ENCODE measurements at places on chromosomes 1 and 21.

DNA sequence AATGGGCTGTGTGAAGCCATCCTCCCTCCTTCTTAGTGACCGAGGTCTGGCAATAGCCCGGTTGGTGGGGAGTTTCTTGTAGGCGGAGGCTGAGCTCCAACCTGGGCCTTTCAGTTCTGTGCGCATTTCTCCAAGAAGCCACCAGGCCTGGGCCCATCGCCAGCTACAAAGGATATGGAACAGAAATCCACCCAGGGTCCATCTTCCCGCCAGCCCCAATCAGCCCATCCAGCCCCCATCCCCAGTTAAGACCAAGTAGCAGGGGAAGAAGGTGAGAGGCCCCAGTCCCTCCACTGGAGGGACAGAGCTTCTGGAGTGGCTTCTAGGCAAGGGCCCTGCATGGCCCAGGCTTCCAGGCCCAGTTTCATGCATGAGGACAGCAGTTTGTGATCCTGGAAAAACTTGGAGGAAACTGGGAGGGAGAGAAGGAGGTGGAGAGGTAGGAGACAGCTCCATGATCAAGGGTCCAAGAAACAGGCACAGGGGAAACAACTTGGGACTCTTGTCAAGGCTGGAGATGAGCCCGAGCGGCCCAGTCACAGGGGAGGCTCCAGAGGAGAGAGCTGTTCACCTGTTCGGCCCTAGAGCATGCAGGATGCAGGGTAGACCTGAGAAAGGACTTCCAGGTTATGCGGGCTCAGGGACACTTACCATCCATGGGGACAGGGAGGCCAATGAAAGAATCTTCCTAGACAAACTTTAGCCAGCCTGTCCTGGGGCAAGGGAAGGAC lies 261.2 kb downstream of the PTPRU start:
- no peak for DNase-seq

DNA sequence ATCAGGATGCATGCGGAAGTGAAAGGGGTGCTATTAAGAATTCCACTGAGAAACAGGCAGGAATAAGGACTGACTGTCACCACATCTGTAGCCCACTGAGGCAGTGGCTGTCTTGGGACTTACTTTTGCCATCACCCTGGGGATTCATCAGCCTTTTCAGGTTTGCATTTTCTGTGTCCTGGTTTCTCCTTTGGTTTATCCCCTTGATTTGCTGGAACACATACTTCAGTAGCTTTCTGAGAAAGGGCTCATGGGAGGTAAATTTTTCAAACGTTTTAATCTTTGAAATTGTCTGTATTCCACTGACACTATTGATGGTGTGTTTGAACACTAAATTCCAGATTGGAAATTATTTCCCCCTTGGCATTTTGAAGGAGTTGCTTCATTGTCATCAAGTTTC lies 80.2 kb upstream of the ACTRT2 start:
- no peak for DNase-seq

- no peak for DNase-seq
These were observed 10.3 kb downstream of the TTC34 start for GRCh38 chr1:2791027-2791760.

GRCh38 chr1:208787219-208787618 lies 543.0 kb upstream of the PLXNA2 start:
- DNase-seq = no peak

GRCh38 chr1:10471411-10472219 lies 714 bp downstream of the DFFA start:
- DNase-seq = no peak

- no peak for DNase-seq
These were observed 6.2 kb downstream of the TGFBR3 start for GRCh38 chr1:91879733-91880132.

GRCh38 chr1:7421471-7422075 lies 349.5 kb upstream of the VAMP3 start:
- DNase-seq = no peak

DNA sequence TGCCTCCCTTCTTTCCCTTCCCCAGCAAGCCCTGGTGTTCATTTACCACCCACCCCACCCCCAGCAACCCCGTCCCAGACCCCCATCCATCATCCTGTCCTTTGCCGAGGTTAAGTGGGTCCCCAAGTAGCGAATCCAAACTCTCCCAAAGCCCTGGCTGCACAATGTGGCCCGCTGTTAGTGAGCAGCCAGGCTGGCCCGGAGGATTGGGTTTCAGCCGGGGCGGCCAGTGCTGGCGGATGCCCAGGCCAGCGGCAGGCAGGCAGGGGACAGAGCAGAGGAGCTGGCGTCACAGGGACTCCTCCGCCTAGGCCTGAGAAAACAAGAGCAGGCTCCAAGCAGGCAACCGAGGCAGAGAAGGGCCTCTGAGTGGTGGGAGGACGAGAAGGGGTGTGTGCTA lies 61.4 kb downstream of the EPHB2 start:
- DNase-seq = peak; percentile 54

DNA sequence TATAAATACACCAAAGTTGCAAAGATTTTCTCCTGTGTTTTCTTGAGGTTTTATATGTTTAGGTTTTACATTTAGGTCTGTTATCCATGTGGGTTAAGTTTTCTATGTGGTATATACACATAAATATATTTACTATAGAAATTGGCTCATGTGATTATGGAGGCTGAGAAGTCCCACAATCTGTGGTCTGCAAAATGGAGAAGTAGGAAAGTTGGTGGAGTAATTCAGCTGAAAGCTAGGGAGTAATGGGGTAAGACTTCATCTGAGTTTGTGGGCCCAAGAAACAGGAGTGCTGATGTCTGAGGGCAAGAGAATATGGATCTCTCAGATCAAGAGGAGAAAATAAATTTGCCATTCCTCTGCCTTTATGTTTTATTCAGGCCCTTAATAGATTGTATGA lies 146.0 kb downstream of the GPATCH2 start:
- DNase-seq = no peak

GRCh38 chr1:35675773-35676172 lies 34.4 kb upstream of the PSMB2 start:
- DNase-seq = no peak

DNA sequence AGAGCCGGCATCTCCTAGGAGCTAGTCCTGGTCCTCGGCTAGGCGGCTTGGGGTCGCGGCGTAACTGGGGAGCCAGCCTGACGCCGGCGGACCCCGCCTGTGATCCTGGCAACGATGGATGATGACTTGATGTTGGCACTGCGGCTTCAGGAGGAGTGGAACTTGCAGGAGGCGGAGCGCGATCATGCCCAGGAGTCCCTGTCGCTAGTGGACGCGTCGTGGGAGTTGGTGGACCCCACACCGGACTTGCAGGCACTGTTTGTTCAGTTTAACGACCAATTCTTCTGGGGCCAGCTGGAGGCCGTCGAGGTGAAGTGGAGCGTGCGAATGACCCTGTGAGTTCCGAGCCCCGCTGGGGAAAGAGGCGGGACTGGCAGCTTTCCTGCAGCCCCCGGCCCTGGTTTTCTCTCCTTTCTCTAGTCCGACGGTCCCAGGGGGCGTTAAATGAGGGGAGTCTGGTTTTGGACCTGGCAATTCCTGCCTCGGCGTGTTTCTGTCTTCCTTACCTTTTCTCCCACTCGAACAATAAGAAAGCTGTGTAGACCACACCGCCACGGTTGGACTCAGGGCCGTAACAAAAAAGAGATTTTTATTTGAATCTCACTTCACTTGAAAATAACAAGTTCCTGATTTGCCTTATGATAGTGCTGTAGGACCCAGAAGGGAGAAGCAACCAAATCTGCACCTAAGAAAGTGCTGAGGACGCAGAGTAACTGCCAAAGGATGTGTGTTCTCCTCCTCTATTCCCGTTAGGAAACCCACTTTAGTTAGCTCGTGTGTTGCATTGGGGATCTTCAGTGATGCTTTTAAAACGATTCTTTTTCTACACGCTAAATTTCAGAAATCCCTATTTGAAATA lies at the start of gene SPRTN:
TSS of gene SPRTN (plus strand) at position 24 of the 859 bp plus-strand sequence. CDS start at position 115, 91 bp downstream.
- DNase-seq = no peak
